ENCODE measurements at places on chromosomes 3 and 15. TPM values are rescaled to one million over a fixed set of nuclear protein-coding genes. Genes with fewer than 3 reads are reported as not detected.

DNA sequence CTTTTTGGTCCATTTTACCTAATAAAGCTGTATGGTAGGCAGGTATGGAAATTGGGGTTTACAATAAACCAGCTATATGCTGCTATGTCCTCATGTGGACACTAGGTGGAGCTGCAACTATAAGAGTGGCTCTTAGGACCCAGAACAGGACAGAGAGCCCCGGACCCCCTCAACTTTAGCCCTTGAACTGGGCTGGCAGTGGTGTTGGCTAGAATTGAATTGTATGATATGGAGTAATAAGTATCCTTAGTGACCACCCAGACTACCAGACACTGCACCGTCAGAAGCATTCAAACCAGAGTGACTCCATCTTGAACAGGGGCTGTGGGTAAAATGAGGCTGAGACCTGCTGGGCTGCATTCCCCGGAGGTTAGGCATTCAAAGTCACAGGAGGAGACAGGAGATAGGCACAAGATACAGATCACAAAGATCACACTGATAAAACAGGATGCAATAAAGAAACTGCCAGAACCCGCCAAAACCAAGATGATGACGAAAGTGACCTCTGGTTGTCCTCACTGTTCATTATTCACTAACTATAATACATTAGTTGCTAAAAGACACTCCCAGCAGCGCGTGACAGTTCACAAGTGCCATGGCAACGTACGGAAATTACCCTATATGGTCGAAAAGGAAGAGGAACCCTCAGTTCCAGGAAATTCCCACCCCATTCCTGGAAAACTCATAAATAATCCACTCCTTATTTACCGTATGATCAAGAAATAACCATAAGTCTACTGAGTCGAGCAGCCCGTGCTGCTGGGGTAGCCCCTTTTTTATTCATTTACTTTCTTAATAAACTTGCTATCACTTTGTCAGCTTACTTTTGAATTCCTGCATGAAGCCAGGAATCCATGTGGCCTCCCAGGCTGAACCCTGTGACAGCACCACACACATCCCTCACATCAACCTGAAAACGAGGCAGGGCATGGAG, 68.7 kb upstream of the BLM start:
- H3K4me1 ChIP-seq = peaks cover 18% of the 10 kb centered on the region
- H3K4me3 ChIP-seq = no peak overlapping the region
- no peaks in the 10 kb centered on the region for H3K27me3 ChIP-seq
- H3K36me3 ChIP-seq = no peaks in the 10 kb centered on the region
- peak; percentile 78 for DNase-seq
- H3K27ac ChIP-seq = peak overlapping the region; percentile 44

- H3K4me1 ChIP-seq = peaks cover 21% of the 10 kb centered on the region
- no peaks in the 10 kb centered on the region for H3K36me3 ChIP-seq
- H3K27ac ChIP-seq = peak overlapping the region; percentile 73
- no peaks in the 10 kb centered on the region for H3K27me3 ChIP-seq
Observed at GRCh38 chr3:172675441-172676193, 35.2 kb downstream of the NCEH1 start.

GRCh38 chr15:40266828-40267304, 16.0 kb downstream of the ANKRD63 start:
- H3K36me3 ChIP-seq = no peaks in the 10 kb centered on the region
- no peaks in the 10 kb centered on the region for H3K27me3 ChIP-seq
- peak; percentile 93 for DNase-seq
- H3K4me1 ChIP-seq = peaks cover 24% of the 10 kb centered on the region
- H3K4me3 ChIP-seq = no peak overlapping the region
- peak overlapping the region; percentile 63 for H3K27ac ChIP-seq

- peak overlapping the region; percentile 60 for H3K27ac ChIP-seq
- H3K36me3 ChIP-seq = no peaks in the 10 kb centered on the region
- peaks cover 12% of the 10 kb centered on the region for H3K4me1 ChIP-seq
- H3K27me3 ChIP-seq = no peaks in the 10 kb centered on the region
Observed at GRCh38 chr15:55902981-55903380, 90.4 kb downstream of the NEDD4 start.

GOLGA6D gene
- total RNA-seq = not detected

COL6A5 gene
- 0.05 TPM for total RNA-seq
